ENCODE measurements at places on chromosomes 5 and 9.

DNA sequence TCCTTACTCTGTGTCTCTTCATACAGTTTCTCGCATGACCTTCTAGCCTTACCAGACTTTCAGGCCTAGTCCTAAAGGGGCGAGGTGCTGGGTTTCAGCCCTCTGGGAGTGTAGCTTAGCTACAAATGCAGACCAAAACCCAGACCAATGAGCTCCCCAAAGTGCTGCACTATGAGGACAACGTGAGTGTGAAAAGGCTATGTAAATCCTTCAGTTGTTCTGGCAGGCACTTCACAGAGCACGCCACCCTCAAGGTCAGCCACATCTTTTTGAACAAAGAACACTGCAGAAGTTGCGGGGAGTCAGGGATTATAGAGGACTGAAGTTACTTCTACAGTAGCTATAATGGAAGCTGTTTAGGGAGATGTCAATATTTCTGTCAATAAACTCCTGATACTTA, 301.7 kb downstream of the MARCHF11 start:
- DNase-seq: no peak

- no peak for DNase-seq
Observed at GRCh38 chr5:125026867-125027731, 280.7 kb upstream of the ZNF608 start.

- DNase-seq: no peak
Observed at GRCh38 chr9:121055642-121056143, 5.6 kb upstream of the C5 start.

- DNase-seq: no peak
Observed at GRCh38 chr9:111937781-111938426, 41.3 kb downstream of the UGCG start.

GRCh38 chr9:13063880-13064459, 215.5 kb downstream of the MPDZ start:
- DNase-seq: no peak

DNA sequence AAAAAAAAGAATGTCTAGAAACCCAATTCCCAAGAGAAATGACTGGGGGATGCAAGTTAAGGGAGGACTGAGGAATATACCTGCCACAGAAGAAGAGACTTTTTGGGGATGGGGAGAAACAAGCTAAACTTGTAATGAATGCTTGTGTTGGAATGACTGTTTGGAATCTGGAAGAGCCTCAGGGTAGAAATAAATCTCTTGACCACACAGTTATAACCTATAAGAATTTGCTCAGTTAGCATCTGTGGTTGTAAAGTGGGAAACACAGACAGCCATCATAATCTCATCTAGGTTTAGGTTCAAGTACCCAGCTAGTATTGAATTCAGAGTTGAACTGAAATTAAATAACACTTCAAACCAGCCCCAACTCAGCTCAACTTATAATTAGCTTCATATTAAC, 678.3 kb upstream of the CHD1 start:
- no peak for DNase-seq

DNA sequence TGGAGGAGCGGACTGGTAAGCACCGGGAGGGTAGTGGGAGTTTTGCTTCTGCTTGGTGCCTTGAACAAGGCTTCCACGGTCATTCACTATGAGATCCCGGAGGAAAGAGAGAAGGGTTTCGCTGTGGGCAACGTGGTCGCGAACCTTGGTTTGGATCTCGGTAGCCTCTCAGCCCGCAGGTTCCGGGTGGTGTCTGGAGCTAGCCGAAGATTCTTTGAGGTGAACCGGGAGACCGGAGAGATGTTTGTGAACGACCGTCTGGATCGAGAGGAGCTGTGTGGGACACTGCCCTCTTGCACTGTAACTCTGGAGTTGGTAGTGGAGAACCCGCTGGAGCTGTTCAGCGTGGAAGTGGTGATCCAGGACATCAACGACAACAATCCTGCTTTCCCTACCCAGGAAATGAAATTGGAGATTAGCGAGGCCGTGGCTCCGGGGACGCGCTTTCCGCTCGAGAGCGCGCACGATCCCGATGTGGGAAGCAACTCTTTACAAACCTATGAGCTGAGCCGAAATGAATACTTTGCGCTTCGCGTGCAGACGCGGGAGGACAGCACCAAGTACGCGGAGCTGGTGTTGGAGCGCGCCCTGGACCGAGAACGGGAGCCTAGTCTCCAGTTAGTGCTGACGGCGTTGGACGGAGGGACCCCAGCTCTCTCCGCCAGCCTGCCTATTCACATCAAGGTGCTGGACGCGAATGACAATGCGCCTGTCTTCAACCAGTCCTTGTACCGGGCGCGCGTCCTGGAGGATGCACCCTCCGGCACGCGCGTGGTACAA, 556 bp downstream of the PCDHGC3 start:
- peak; percentile 91 for DNase-seq

DNA sequence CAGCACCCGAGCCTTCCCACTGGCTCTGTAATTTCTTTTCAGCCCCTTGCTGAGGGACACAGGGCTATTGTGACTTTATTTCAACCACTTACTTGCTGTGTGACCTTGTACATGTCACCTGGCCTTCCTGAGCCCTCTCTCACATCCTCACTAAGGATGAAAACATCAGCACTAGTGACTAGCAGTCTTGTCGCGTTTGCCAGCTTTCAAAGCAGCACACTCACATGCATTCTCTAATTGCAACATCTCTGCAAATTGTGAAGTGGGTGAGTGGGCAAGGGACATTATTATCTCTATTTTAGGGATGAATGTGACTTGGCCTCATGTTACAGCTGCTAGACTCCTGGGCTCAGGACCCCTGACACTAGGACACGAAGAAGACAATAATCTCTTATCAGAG, 144.5 kb downstream of the SEC61B start:
- DNase-seq: no peak

DNA sequence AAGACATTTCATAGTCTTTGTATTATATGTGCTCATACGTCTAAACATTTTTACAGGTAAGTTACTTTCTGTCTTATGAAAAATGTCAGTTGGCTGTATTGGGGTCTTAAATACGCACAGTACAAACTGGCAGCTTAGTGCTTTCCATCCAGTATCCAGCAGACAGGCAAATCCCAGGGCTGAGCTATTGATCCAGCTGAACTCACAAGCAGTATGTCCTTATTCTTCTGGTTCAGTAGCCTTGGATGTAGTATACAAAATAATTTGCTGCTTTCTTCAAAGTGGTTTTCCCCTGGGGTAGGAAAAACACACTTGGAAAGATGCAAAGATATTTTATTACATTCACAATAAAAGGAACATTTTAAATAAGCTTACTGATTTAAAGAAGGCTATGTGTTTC, 617.2 kb downstream of the NR2F1-AS1 start:
- DNase-seq: no peak
